Renal cortical epithelial cell (primary cell): ENCODE measurements at places on chromosomes 12 and 14.

DNA sequence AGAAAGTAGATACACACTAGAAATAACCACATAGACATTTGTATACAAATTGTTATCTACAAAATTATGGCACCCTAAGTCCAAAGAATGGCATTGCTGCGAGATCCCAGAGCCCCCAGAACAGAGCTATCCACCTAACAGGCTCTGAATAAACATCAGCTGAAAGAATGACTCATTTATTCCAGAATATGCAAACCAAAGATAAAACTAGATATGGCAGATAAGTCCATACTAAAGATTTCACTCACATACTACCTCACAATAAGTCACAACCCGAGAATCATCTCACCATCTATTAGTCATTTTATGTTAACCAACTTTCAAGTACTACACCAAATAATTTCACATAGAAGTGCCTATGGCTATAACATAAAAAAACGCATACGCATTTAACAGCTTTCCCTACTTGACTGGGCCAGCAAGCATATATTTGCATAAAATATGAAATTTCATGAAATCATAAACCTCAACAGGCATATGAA lies 5.6 kb downstream of the CNIH1 start:
- peak; percentile 32 for DNase-seq

DNA sequence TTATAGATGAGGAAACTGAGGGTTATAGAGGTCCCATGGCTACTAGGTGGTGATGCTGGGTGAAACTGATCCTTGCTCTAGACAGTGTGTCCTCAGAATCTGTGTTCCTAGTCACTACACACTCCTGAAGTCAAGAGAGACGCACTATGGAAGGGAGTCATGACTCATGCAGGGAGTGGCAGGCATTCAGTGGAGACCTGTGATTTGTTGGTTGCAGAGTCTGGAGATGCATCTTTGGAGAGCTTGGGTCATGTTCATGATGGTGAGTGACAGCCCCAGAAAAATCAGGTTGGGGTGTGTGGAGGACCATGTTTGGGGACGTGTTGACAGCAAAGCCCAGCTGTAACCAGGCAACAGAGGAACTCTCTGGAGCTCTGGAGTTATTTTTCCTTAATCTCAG lies 38.0 kb upstream of the FBXO21 start:
- peak; percentile 5 for DNase-seq

GRCh38 chr12:104738776-104739642 lies 219.1 kb downstream of the SLC41A2 start:
- DNase-seq = peak; percentile 29

DNA sequence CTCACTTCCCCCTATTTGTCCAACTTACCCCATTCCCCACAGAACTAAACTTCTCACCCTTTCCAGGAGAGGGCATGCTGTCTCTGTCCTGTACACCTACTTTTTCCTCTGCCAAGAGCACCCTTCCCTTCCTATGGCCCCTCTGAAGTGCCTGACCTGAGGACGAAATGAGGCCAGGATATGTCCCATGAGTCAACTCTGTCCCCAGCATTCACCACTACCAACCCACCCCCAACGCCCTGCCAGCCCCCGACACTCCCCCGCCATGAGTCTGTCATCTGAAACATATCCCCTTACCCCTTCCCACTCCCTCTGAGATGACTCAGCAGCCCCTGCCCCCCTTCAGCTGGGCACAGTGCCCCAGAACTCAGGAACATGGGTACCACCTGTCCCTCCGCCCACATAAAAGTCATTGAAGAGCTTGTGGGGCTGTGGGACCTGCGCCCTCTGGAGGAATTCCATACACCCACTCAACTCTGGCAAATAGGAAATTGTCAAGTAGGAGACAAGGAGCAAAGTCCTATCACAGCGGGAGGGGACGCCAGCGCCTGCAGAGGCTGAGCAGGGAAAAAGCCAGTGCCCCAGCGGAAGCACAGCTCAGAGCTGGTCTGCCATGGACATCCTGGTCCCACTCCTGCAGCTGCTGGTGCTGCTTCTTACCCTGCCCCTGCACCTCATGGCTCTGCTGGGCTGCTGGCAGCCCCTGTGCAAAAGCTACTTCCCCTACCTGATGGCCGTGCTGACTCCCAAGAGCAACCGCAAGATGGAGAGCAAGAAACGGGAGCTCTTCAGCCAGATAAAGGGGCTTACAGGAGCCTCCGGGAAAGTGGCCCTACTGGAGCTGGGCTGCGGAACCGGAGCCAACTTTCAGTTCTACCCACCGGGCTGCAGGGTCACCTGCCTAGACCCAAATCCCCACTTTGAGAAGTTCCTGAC lies 26.3 kb downstream of the ITGA7 start:
- peak; percentile 90 for DNase-seq

- DNase-seq = peak; percentile 36
These were observed 635 bp downstream of the LTA4H start for GRCh38 chr12:96034621-96035282.
